ENCODE measurements at places on chromosomes 1 and 21. TPM values are rescaled to one million over a fixed set of nuclear protein-coding genes. Genes with fewer than 3 reads are reported as not detected.

Gene TATDN3
- total RNA-seq = 28.8 TPM

Gene DESI2
- 149 TPM for total RNA-seq

Gene FAM78B
- total RNA-seq = 2.3 TPM

Gene CELA3B
- total RNA-seq = not detected

Gene PADI4
- total RNA-seq = 0.62 TPM

Gene ERG
- 0.37 TPM for total RNA-seq

Gene ELAVL4
- total RNA-seq = 1.7 TPM

Gene RXRG
- total RNA-seq = 4.1 TPM

Gene RIPPLY3
- total RNA-seq = 0.52 TPM

Gene CASQ2
- total RNA-seq = not detected

Gene APOBEC4
- total RNA-seq = not detected

Gene EVA1C
- 3.3 TPM for total RNA-seq

Gene ACTRT2
- total RNA-seq = 0.21 TPM

Gene FNBP1L
- total RNA-seq = 129 TPM

Gene SLC66A1
- 29.5 TPM for total RNA-seq

Gene PLA2G5
- 0.69 TPM for total RNA-seq

Gene SPATA1
- 1.8 TPM for total RNA-seq

Gene KCNA2
- 0.03 TPM for total RNA-seq

Gene EFNA4
- 59.6 TPM for total RNA-seq

Gene RGS18
- total RNA-seq = not detected

Gene SYTL1
- 6.4 TPM for total RNA-seq

Gene TCHHL1
- not detected for total RNA-seq

Gene INTS3
- total RNA-seq = 66.6 TPM

Gene FAM43B
- 6.1 TPM for total RNA-seq

Gene ATAD3C
- 0.14 TPM for total RNA-seq

Gene NEGR1
- 2.1 TPM for total RNA-seq

Gene GSTM1
- not detected for total RNA-seq

Gene SYT2
- 3.6 TPM for total RNA-seq

Gene C4BPB
- total RNA-seq = not detected

Gene ALPL
- total RNA-seq = 187 TPM

Gene DNAI4
- total RNA-seq = 1.6 TPM

Gene PPIAL4G
- total RNA-seq = not detected

Gene CRYAA
- not detected for total RNA-seq

Gene NES
- 231 TPM for total RNA-seq

Gene WDR26
- 41.2 TPM for total RNA-seq

Gene IL20
- total RNA-seq = not detected

Gene OR2L5
- total RNA-seq = not detected

Gene TMEM269
- total RNA-seq = 1.1 TPM

Gene ANXA9
- total RNA-seq = 1.6 TPM

Gene IFFO2
- 19.6 TPM for total RNA-seq

Gene NFYC
- 51.0 TPM for total RNA-seq

Gene HCRTR1
- total RNA-seq = not detected

Gene TEKT2
- total RNA-seq = 1.2 TPM

Gene SMCP
- not detected for total RNA-seq

Gene NMNAT2
- total RNA-seq = 5.2 TPM

Data from H7 (cell line).